Activated T-helper 17 cell treated with anti-CD3 and anti-CD28 coated beads, Interleukin-2, amount 50 U/mL, for 72 hours (primary cell): ENCODE measurements at places on chromosomes 2 and 18.
A peak's percentile ranks its signal among the peaks of the same experiment; 100 is the strongest.

DNA sequence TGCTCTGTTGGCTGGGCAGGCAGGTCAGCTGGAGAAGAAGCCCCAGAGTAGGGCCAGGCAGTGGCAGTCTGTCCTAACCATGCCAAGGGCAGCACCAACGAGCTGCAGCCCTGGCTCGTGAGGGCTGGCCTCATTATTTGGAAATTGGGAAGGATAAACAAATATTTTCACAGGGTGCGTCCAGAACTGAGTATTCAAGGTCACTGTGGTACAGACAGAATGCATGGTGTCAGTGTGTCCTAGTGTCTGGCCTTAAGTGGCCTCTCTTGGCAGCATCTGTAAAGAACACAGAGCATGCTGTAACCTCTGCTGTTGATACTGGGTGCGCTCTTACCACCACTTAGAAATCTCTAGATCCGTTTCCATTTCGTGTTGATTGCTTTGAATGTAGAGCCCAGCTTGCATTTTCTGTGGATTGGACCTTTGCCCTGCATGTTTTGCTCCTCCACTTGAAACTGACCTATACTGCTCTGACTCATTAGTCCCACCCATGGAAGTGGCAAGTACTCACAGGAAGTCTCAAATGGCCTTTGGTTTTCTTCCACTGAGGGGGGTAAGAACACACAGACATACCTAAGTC is 88.2 kb downstream of the GREB1L start:
- ATAC-seq = no peak

- no peak for ATAC-seq
Observed at GRCh38 chr2:240946654-240947053, 40.5 kb downstream of the CROCC2 start.

GRCh38 chr18:5771343-5771742 is 124.0 kb downstream of the TMEM200C start:
- ATAC-seq = no peak

GRCh38 chr2:147247749-147248148 is 597.1 kb upstream of the ACVR2A start:
- no peak for ATAC-seq

DNA sequence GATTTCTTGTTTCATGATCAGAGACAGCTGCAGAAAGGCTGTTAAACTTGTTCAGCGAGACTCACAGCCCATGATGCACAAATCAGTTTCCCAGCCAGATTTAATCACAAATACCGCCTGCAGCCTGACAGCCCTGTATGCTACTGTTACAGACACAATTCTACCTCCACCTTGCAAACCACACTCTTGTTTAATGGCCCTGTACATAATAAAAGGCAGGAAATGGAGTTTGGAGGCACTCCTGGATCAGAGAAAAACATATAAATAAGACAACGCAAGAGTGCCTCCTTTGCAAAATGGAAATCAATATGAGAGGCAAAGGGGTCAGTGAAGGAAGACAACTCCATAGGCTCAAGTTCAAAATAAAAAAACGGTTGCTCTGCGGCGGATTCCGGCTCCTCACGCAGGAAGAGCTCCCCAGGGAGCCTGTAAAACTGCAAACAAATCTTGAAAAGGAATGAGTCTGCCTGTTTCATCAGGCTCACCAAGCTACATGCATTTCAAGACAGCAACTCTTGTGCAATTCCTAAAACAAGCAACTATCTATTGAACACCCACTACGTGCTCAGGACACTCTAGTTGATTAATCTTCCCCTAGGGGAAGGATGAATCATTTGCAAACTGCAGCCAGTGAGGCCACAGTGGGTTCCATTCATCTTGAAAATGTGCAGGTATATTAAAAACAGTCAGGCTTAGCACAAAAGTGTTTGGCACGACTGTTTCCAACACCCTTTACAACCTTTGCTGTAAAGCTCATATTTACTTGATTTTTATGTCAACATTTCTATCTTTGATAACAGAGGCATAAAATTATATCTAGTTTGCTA is 37.5 kb downstream of the TBC1D8 start:
- ATAC-seq = peak; percentile 71

GRCh38 chr18:24809173-24809950 is 348.9 kb downstream of the HRH4 start:
- ATAC-seq = no peak

DNA sequence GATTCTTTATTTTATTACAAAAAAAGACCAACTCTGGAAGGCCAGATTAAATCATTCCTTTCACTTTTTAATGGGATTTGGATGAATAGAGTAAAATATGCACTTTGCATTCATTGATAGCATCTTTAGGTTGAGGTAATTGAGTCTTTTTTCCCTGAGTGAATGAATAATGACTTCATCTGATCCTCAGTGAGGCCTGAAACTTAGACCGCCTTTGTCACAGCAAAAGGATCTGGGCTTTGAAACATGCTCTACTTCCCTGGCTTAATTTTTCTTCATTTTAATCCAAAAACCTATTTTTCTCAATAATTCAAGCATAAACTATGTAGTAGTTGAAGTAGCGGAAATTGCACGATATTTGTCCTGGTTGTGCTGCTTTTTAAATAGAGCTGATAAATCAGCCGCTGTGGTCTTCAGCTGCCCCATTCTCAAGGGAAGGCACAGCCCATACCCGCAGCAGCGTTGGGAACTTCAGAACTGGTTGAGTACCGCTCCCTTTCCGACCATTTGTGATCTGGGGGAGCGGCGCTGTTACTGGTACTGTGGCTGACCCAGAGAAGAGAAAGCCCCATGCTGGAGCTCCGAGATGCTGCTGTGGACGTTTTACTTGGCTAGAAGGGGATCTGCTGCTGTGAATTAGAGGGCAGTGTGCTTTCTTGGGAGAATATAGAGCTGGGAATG is 145.3 kb upstream of the NFATC1 start:
- no peak for ATAC-seq

GRCh38 chr18:28171837-28172236 is 5.1 kb downstream of the CDH2 start:
- ATAC-seq = no peak

DNA sequence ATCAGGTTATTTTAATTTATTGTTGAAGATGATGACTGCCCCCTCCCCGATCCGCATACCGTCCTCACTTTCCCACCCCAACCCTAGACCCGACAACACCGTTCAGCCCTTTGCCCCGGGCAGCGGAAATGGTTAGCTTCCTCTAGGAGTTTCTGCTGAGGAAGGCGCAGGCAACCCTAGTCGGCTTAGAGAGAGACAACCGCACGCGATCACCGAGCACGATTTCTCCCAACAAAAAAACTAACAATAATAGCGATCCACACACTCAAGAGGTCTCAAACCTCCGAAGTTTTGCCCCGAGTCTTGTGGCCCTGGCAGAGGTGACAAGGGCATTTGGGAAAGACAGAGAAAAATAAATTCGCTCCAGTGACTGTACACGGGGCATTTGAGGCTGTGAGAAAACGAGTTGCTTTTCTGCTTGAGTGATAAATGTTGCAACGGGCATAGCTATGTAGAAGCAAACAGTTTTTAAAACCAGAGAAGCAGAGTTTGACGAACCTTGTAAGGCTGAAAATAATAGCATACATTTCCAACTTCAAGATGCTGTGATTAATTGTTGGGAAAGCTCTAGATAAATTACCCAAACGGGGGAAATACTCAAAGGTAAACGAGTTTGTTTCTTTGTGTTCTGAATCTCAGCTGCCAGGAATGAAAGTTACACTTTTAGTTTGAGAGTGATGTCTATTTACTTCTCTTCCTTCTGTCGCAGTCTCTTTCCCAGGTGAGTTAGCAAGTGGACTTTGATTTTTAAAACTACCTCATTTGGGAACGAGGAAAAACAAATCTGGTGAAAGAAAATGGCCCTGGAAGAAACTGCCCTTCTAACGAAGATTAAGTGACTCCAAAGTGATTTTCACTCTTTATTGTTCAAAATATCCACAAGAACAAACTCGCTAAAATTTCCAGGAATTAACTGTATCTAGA is 11.0 kb upstream of the SIX3 start:
- ATAC-seq = no peak

GRCh38 chr2:239269916-239270315 is 130.9 kb downstream of the HDAC4 start:
- no peak for ATAC-seq

GRCh38 chr2:65636813-65637483 is 204.5 kb upstream of the SPRED2 start:
- no peak for ATAC-seq

DNA sequence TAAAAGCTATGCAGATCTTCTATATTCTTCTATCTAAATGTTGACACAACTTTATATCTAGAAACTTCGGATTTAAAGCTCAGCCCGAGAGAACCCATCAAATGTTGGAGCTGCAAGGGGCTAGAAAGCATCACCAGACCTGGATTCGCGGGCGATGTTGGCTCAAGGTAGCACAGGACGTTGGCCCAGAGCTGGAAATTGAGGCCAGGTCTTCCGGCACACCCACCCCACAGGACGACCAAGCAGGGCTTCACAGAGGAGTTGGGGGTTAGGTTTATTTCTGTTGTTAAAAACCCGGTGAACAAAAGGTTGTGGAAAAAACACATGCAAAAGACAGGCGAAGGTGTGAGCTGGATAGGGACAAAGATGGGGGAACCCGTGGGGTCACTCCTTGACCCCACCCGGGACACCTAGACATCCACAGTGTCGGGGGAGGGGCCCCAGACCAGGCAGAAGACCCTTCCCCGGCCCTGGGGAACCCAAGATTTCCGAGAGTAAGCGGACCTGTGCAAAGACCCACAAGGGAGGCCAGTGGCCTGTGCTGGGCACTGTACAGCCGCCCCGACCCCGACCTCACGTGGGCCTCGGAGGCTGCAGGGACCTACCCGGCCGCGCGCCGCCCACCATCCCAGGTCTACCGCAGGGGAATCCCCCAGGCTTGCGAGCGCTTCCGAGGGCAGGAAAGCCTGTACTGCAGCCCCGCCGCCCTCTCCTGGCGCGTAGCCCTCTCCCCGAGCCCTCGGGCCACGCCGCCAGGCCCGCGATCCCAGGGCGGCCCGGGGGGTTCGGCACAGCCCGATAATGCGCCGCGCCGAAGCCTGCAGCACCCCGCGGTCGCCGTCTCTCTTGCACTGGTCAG is 1.8 kb upstream of the AGBL5 start:
- ATAC-seq = peak; percentile 38

GRCh38 chr2:238233625-238234024 is 6.2 kb downstream of the HES6 start:
- no peak for ATAC-seq

DNA sequence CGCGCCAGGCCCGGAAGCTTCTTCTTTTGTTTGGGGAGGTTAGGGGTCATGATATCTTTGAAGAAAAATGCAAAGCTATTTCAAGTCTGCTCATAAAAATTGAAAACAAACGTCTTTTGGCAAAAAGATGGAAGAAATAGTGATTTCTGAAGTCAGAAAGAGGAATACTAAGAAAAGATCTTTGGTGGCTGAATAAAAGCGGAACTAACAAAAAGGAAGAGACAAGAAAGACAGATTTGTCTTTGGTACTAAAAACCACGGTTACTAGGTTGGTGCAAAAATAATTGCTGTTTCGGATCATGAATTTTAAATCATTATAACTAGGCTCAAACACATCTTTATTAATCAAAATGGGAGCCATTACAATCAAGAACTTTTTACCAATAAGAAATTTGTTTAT is 164.6 kb upstream of the TRIB2 start:
- ATAC-seq = no peak

DNA sequence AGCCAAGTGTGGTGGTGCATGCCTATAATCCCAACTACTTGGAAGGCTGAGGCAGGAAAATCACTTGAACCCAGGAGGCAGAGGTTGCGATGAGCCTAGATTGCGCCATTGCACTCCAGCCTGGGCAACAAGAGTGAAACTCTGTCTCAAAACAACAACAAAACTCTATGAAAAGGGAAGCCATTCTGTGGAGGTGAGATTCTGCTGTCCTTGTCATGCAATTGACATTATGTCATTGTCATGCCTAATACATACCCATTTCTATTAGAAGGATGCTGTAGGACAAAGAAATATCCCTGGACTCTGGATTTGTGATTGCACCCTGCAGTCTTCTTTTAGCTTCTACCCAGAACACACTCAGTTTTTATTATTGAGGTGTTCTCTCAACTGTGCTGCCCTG is 8.6 kb downstream of the RASGRP3 start:
- ATAC-seq = no peak

DNA sequence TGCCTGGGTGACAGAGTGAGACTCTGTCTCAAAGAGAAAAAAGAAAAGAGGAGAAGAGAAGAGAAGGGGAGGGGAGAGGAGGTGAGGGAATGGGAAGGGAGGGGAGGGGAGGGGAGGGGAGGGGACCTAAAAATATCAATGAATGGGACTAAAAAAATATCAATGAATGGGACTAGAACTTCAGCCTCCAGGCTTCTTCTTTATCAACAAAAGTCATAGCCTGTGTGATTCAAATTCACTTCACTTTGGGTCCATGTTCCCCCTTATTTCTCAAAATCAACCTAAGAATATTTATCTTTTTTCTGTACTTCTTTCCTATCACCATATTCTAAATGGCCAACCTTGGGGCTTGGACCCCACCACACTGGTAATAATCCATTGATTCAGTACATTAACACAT is 92.1 kb upstream of the PIK3C3 start:
- ATAC-seq = no peak

DNA sequence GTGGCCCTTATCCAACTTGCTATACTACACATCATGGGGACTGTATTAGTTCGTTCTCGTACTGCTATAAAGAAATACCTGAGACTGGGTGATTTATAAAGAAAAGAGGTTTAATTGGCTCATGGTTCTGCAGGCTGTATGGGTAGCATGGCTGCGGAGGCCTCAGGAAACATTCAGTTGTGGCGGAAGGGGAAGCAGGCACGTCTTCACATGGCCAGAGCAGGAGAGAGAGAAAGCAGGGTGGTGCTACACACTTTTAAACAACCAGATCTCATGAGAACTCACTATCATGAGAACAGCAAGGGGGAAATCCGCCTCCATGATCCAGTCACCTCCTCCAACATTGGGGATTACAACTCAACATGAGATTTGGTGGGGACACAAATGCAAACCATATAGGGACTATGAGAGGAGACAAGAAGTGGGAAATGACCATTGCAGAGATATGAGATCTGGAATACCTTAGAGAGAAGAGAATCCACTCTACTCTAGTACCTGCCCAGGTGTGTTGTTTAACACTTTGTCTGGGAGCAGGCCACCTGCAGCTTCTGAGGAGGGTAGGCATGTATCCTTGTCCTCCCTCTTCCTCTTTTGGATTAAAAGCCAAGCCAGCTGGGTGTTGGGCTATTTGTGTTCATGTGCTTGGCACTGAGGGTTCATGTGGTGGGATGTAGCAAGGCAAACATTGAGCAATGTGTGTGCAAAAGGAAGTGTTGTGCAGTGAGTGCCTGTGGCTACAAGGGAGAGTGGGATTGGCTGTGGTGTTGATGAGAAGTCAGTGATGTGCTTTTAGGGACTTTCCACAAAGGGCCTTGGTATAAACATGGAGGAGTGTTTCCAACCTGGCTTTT is 22.8 kb downstream of the TTLL4 start:
- ATAC-seq = peak; percentile 97
